ENCODE measurements at places on chromosomes 2 and 18. TPM values are rescaled to one million over a fixed set of nuclear protein-coding genes. Genes with fewer than 3 reads are reported as not detected.

- no peak overlapping the region for H3K27ac ChIP-seq
- no peak for DNase-seq
Observed at GRCh38 chr2:235939471-235939870, 228.7 kb downstream of the GBX2 start.

DNA sequence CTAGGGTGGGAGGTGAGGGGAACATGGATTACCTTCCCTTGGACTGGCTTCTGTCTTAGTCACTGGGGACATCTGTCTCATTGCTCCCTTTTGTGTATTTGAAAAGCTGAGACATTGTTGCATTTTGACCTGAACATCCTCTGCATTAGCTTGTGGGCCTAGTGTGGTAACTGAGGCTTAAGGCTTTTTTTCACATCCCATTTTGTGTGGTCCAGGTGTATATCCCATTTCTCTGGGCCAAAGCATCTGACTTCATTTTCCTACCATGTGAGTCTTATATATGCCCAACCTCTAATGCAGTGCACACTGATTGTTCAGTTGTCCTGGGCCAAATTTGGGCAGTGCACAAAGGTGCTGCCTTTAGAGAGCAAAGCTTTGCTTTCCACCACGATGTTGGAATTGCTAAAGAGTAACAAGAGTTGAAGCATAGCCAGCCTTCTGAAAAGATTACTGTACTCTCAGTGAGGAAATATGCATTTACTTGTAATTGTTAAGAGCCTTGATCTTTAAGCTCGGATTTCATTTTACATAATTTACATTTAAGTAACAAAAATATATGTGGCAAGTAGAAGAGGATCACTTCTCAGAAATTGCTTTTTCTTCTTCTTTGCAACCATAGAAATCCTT, 13.3 kb downstream of the PRKCE start:
- no peak overlapping the region for H3K4me3 ChIP-seq
- H3K36me3 ChIP-seq = no peaks in the 10 kb centered on the region
- DNase-seq = no peak
- H3K27me3 ChIP-seq = no peaks in the 10 kb centered on the region
- H3K4me1 ChIP-seq = peaks cover 6% of the 10 kb centered on the region
- no peak overlapping the region for H3K27ac ChIP-seq

GRCh38 chr18:5309888-5310470, 14.5 kb upstream of the ZBTB14 start:
- H3K36me3 ChIP-seq = no peaks in the 10 kb centered on the region
- no peaks in the 10 kb centered on the region for H3K27me3 ChIP-seq
- no peak overlapping the region for H3K4me3 ChIP-seq
- no peak for DNase-seq
- no peaks in the 10 kb centered on the region for H3K4me1 ChIP-seq
- H3K27ac ChIP-seq = no peak overlapping the region

- no peak overlapping the region for H3K4me3 ChIP-seq
- H3K27ac ChIP-seq = no peak overlapping the region
- H3K27me3 ChIP-seq = no peaks in the 10 kb centered on the region
- H3K36me3 ChIP-seq = peaks cover 8% of the 10 kb centered on the region
- no peak for DNase-seq
- peaks cover 24% of the 10 kb centered on the region for H3K4me1 ChIP-seq
Observed at GRCh38 chr2:58051445-58051844, 4.8 kb downstream of the VRK2 start.

DNA sequence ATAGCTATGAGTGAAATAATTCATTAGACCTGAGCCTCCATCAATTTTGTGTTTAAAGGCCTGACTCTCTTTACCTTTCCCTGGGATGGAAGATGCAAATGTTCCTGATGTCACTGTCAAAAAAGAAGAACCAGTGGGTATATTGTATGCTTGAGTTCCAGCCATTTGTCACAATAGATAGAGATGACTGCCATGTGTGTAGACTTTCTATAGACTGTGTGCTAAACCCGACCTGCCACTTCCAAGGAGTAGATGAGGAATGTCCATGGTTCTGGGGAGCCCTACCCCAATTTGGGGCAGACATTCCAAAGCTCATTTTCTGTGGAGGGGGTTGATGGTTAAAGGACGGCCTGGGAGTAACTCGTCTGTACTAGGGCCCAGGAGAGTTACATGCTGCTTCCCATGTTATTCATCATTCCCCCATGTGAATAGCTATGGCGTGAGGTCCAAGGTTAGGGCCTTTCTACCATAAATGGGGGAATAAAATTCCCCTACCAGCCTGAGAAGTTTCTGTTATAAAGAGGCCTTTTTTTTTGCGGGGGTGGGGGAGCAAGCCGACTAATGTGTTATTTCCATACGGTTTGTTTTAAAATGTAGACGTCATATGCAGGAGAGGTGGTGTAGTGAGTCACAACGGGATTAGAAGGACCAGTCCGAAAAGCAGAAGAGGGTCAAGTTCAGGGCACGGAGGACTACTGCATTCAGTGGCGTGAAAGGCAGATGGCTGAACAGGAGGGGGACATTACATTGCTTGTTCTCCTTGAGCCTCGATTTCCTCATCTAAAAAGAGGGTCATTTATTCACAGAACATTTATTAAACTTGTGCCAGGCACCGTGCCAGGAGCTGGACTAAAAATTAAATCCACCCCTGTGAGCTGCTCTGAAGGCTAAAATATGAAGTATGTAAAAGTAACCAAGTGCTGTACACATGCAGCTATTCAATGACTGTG, 24.0 kb downstream of the IL1B start:
- no peaks in the 10 kb centered on the region for H3K4me1 ChIP-seq
- no peak overlapping the region for H3K27ac ChIP-seq
- peak; percentile 59 for DNase-seq
- no peak overlapping the region for H3K4me3 ChIP-seq

- H3K27me3 ChIP-seq = no peaks in the 10 kb centered on the region
- no peaks in the 10 kb centered on the region for H3K4me1 ChIP-seq
- H3K36me3 ChIP-seq = no peaks in the 10 kb centered on the region
- no peak overlapping the region for H3K27ac ChIP-seq
- peak; percentile 34 for DNase-seq
- no peak overlapping the region for H3K4me3 ChIP-seq
Observed at GRCh38 chr2:136917411-136917881, 152.1 kb downstream of the THSD7B start.

DNA sequence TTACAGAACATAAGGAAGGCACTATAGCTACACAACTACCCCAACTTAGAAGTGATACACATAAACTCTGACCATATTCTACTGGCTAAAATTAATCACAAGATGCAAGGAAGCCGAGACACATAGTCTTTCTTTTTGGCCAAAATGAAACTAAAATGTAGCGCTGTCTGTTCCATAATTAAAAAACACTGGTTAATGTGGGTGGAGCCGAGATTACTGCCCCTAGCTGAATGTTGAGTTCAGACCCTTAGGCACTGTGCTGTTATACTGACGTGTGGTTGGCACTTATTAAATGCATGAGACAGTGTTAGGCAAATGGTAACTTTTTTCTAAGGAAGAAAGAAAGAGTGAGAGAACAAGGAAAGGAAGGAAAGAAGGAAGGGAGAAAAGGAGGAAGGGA, 254.6 kb upstream of the RND3 start:
- no peaks in the 10 kb centered on the region for H3K4me1 ChIP-seq
- DNase-seq = no peak
- no peak overlapping the region for H3K4me3 ChIP-seq

DNA sequence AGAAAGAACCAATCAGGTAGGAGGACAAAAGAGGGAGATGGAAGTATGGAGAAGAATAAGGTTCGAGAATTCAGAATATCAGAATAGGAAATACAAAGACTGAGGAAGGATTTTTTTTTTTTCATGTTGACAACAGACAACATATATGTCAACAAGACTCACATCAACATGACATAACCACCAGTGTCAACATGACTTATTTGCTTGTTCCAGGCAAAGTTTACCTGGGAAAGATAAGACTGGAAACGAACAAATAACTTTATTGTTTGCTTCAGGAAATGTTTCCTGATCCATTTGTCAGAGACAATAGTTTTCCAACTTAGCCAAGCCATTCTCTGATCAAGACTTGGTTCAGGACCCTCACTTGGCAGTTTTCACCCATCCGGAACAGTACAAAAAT, 321.9 kb upstream of the NETO1 start:
- H3K27me3 ChIP-seq = no peaks in the 10 kb centered on the region
- no peaks in the 10 kb centered on the region for H3K36me3 ChIP-seq
- H3K4me3 ChIP-seq = no peak overlapping the region
- no peak overlapping the region for H3K27ac ChIP-seq
- H3K4me1 ChIP-seq = no peaks in the 10 kb centered on the region

RAPH1 gene
- 44.6 TPM for total RNA-seq

BCS1L gene
- 18.9 TPM for total RNA-seq

ZBTB7C gene
- total RNA-seq = 15.2 TPM

OXER1 gene
- total RNA-seq = not detected

SLC23A3 gene
- 4.1 TPM for total RNA-seq

RAB27B gene
- total RNA-seq = 102 TPM

CYP26B1 gene
- total RNA-seq = not detected

CEBPZ gene
- total RNA-seq = 58.2 TPM

RASGRP3 gene
- total RNA-seq = 16.0 TPM

LNPK gene
- total RNA-seq = 24.5 TPM

SPRED2 gene
- 23.3 TPM for total RNA-seq

GPR45 gene
- not detected for total RNA-seq

Data from stomach (tissue), 19 donors.